ENCODE measurements at places on chromosomes 16 and 17.

GRCh38 chr17:29116804-29117753 is 63.1 kb downstream of the MYO18A start:
- DNase-seq, result peak; percentile 44

GRCh38 chr17:8681170-8681949 is 50.8 kb upstream of the MYH10 start:
- no peak for DNase-seq

DNA sequence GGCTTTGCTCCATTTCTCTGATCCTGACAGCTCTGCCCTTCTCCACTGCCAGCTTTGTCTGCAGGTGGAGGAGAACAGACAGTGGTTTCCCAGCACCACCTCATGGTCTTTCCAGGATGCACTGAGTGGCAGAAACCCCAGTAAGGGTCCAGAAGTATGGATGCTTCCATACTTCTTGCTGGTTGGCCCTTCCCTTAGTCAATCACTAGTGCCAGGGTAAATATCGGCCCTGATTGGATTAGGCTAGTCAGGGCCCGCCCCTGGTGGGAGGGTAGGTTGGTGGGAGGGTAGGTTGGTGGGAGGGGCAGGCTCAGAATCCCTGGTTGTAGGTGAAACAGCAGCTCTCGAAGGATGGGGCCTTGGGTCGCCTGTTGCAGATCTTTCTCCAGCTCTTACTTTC is 10.2 kb downstream of the RNF213 start:
- no peak for DNase-seq

DNA sequence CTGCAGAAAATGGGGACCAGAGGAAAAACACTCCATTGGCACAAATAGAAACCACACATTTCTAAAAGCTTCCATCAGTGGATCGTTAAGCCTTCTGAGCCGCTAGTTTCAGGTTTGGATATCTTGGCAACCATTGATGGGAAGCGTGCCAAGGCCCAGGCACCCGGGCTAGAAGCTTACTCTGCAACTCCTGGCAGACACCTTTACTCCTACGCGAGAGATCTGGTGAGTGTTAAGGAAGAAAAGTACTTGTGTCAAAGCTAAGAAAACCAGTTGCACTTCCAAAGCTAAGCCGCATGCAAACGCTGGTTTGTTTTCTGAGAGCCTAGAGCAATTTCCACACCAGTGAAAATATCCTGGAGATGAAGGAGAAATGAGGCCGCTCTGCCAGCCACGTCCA is 472.4 kb downstream of the PMP22 start:
- DNase-seq, result no peak

GRCh38 chr16:70421014-70421413 is 17.9 kb downstream of the ST3GAL2 start:
- DNase-seq, result no peak

DNA sequence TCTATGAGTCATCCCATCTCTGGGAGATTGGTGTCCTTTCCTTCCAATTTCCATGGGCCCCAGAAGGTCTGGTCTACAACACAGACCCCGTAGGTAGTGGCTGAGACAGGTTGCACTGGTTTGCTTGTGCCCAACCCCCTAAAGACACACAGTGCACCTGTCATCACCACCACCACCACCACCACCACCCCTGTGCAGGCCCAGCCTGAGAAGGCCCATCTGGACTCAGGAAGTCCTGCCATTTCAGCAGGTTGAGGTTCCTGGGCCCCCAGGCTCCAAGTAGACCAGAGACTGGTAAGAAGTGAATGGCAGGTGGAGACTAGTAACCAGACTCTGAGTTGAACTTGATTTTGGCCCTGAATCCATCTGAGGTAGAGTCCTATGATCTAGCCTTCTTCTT is 25.9 kb upstream of the PHB1 start:
- no peak for DNase-seq

DNA sequence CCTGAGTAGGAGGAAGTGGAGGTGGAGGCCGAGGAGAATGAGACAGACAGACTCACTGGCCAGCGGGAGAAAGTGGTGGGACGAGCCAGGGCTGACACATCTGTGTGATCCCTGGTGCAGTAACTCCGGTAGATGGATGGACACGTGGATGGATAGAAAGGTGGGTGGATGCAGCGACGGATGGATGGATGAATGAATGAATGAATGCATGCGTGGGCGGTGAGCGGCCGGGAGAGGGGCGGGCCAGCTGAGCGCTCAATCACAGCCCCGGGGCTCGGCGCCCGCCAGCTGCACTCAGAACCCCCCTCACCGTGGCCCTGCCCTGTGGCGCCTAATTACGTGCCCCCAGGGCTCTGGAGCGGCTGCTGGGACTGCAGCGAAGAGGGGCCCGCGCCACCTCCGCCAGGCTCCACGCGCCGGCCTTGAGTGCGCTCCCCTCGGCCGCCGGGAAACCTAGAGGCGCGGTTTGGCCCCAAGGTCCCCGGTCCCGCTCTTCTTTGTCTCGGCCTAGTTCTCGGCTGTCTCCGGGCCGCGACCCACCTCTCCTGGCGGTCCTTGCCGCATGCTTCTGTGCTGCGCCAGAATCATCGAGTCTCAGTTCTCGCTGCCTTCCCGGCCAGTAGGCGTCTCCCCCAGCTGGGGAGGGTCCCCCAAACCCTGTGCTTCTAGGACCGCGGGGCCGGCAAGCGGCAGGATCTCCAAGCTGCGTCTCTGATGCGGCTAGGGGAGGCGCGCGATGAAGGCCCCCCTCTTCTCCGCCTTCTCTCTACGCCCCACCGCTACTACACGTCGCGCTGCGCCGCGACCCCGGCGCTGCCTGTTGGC is 41.0 kb downstream of the RAI1 start:
- DNase-seq, result peak; percentile 49

DNA sequence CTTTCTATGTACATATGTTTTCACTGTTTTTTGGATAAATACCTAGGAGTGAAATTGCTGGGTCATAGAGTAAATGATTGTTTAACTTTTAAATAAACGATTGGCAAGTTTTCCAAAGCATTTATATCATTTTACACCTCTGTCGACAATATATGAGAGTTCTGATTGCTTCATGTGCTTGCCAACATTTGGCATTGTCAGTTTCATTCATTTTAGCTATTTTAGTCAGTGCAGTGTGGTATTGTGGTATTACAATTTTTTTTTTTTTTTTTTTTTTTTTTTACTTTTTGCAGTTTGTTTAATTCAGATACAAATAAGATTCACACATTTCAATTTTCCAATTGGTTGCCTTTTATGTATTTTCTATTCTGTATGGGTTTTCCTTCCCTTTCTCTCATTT is 26.0 kb downstream of the TADA2A start:
- DNase-seq, result no peak

DNA sequence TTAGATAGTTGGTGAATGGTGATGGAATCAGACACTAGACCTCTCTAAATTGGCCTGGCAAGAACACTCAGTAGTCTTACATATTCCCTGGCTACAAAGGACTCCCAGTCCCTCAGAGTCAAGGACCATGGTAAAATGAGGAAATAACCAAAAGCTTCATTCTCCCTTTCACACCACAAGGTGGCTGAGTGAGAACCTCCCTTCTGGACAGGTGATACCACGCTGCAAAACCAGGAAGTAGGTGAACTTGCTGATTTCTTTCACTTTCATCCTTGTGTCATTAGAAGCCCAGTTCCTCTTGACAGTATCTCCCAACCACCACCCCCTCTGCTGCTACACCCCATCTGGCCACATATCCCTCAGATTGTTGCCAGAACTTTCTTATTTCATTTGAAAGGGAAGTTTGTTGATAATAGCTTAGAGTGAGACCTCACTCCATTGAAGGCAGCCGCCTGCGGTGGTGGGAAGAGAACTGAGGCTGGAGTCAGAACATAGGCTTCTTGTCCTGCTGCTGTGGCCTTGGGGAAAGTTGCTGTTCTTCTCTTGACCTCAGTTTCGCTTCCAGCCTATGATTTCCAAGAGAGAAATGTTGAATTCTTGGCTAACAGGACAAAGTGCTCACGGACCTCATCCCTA is 290.6 kb upstream of the CCL2 start:
- no peak for DNase-seq

DNA sequence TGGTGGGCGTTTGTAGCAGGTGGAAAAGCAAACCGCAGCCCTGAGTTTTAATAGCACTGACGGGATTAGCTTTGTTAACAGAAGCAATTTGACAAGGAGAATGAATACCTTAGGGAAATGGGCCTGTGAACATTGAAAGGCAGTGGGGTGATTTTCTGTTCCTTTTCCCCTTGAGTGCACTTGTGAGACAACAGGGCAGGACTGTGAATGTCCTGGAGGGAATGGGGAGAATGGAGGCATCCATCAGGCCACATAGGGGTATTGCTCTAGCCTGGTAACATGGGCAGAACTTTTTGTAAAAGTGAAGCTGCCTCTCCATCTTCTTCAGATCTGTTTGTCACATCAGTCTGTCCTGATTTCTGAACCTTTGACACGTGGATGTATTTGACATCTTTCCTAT is 26.2 kb downstream of the USP43 start:
- no peak for DNase-seq

DNA sequence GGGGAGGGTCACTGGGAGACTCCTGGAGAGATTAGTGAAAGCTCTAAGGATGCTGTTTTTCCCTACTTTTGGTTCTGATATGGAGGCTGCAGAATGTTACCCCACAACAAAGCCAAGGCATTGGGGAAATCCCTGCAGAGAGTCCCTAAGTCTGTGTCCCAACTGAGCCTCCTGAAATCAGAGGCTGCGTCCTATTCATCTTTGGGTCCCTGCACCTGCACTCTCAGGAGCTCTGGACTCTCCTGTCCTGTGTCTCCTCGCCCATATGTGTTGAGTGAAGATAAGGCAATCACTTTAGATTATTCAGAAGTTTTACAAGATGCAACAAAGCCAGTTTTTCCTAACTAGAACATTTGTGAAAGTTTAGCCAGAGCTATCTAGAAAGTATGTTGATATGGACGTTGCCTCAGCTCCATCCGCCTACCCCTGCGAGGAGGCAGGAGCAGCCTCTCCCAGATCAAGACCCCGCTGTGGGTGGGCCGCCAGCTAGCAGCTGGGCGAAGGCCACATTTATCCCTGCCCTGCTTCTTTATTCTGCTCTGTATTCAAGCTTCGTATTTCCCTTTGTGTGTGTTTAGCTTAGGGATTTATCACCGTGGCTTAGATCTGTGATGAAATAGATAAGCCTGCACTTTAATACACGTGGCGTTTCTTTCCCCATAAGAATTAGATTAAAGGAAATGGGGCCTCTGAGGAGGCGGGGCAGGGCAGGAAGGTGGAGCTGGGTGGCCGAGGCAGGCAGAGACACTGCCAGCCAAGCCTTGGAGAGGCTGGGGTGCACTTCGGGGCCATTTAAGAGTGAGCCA is 37.4 kb downstream of the SHISA6 start:
- no peak for DNase-seq

GRCh38 chr17:75078284-75079022 is 9.3 kb upstream of the SLC16A5 start:
- no peak for DNase-seq

- no peak for DNase-seq
Observed at GRCh38 chr16:83674931-83675535, 132.7 kb upstream of the HSBP1 start.

GRCh38 chr16:68217506-68217905 is 18.4 kb downstream of the ESRP2 start:
- DNase-seq, result no peak

Data from NCI-H2171 (cell line).